ENCODE measurements at places on chromosomes 4 and X.

- no peaks in the 10 kb centered on the region for H3K4me1 ChIP-seq
- H3K36me3 ChIP-seq: peaks cover 8% of the 10 kb centered on the region
- no peak overlapping the region for H3K27ac ChIP-seq
- H3K27me3 ChIP-seq: no peaks in the 10 kb centered on the region
- no peak overlapping the region for H3K4me3 ChIP-seq
- DNase-seq: no peak
Observed at GRCh38 chrX:13754765-13755164, 20.2 kb downstream of the OFD1 start.

- H3K36me3 ChIP-seq: no peaks in the 10 kb centered on the region
- H3K27me3 ChIP-seq: no peaks in the 10 kb centered on the region
- no peaks in the 10 kb centered on the region for H3K4me1 ChIP-seq
- H3K4me3 ChIP-seq: no peak overlapping the region
- H3K27ac ChIP-seq: no peak overlapping the region
Observed at GRCh38 chr4:25486171-25486570, 109.1 kb downstream of the ANAPC4 start.

- no peaks in the 10 kb centered on the region for H3K4me1 ChIP-seq
- H3K36me3 ChIP-seq: no peaks in the 10 kb centered on the region
Observed at GRCh38 chr4:122562449-122562848, 58.4 kb downstream of the IL21 start.

DNA sequence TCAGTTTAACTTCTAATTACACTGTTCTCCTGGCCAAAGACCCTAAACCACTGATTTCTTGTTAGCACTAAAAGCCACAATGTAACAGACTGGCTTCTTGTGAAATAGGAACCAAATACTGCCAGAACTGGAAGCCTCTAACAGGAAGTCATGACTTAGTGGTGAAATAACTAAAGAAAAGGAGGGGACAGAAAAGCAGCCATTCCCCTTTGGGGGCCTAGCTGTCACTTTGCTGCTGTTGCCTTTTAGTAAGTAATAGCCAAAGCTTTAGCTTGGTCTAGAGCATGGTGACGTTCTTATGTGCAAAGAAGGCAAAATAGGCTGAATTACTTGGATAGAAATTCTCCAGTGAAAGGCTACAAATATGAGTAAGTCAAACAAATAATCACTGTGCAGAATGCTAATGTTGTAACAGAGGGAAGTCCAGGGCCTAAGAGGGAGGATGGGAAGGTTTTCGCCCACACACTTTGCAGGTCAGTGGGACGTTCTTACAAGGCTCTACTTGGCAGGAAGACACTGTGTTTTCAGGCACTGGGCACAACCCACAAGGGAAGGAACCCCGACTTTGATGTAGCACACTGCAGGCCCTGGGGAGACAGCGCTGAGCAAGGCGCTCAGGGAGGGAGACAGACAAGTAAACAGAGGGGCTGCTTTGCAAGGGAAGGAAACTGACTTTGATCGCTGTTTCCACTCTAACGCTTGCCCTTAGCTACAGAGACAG lies 16.7 kb downstream of the GAB3 start:
- H3K4me1 ChIP-seq: peaks cover 88% of the 10 kb centered on the region
- no peak overlapping the region for H3K4me3 ChIP-seq
- H3K27ac ChIP-seq: peak overlapping the region; percentile 82
- DNase-seq: no peak
- H3K36me3 ChIP-seq: no peaks in the 10 kb centered on the region
- H3K27me3 ChIP-seq: no peaks in the 10 kb centered on the region

- DNase-seq: no peak
- no peaks in the 10 kb centered on the region for H3K27me3 ChIP-seq
- no peaks in the 10 kb centered on the region for H3K4me1 ChIP-seq
- H3K4me3 ChIP-seq: no peak overlapping the region
- H3K27ac ChIP-seq: no peak overlapping the region
- H3K36me3 ChIP-seq: no peaks in the 10 kb centered on the region
Observed at GRCh38 chr4:79780129-79780528, 292.9 kb downstream of the ANTXR2 start.

DNA sequence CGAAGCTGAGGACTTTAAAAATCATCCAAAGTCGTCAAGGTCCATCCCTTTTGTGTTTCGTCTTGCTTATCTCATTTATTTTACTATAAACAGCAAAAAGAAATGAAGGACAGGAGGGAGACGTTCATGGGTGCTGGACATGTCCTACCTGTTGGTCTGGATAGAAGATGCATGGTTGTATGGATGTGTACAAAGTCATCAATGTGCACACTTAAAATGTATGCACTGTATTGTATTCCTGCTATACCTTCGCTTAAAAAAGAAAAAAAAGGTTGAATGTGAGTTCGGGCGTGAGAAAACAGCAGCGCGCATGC lies 313 bp upstream of the BLOC1S4 start:
- H3K4me1 ChIP-seq: no peaks in the 10 kb centered on the region
- H3K36me3 ChIP-seq: no peaks in the 10 kb centered on the region
- DNase-seq: no peak
- no peaks in the 10 kb centered on the region for H3K27me3 ChIP-seq

- no peak for DNase-seq
- peak overlapping the region; percentile 82 for H3K27ac ChIP-seq
- H3K27me3 ChIP-seq: no peaks in the 10 kb centered on the region
- H3K36me3 ChIP-seq: no peaks in the 10 kb centered on the region
Observed at GRCh38 chr4:71232056-71232430, 106.8 kb upstream of the SLC4A4 start.

DNA sequence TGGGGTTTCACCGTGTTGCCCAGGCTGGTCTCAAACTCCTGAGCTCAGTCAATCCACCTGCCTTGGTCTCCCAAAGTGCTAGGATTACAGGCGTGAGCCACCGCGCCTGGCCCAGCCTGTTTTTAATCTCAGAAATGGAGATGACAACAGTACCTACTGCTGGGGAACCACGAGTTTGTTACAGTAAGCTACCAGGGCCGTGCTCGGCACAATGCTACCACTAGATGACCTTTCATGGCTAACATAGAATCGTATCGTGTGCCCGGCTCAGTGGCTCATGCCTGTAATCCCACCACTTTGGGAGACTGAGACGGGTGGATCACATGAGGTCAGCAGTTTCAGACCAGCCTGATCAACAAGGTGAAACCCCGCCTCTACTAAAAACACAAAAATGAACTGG lies 90.8 kb upstream of the SLC34A2 start:
- no peak overlapping the region for H3K4me3 ChIP-seq
- no peak for DNase-seq
- no peak overlapping the region for H3K27ac ChIP-seq
- no peaks in the 10 kb centered on the region for H3K27me3 ChIP-seq

DNA sequence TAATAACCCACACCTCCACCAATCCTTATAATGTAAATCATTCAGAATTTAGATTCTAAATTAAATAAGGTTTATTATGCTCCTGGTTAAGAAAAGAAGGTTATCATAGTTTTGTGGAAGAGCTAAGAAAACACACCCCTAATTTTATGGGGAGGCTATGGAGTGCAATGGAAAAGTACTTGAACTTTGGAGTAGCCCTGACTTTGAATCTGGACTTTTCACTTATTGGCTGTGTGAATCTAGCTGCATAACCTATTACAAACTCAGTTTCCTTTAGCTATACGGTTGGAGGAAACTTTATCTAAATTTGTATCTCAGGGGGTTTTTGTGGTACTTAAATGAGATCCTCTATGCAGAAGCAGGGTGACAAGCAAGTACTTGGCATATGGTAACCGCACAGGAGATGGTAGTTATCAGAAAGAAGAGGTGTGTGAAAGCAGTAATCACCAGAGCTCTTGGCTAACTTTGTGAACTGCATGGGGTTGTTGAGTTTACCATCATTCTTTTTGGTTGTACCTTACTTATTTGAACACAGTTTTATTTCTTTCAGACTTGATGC lies 143.1 kb downstream of the SHROOM3 start:
- no peaks in the 10 kb centered on the region for H3K36me3 ChIP-seq
- no peak overlapping the region for H3K27ac ChIP-seq
- no peaks in the 10 kb centered on the region for H3K27me3 ChIP-seq
- no peak for DNase-seq

- no peaks in the 10 kb centered on the region for H3K27me3 ChIP-seq
- H3K36me3 ChIP-seq: no peaks in the 10 kb centered on the region
- H3K4me3 ChIP-seq: no peak overlapping the region
- H3K27ac ChIP-seq: no peak overlapping the region
Observed at GRCh38 chr4:154084864-154085263, 296.0 kb upstream of the SFRP2 start.

DNA sequence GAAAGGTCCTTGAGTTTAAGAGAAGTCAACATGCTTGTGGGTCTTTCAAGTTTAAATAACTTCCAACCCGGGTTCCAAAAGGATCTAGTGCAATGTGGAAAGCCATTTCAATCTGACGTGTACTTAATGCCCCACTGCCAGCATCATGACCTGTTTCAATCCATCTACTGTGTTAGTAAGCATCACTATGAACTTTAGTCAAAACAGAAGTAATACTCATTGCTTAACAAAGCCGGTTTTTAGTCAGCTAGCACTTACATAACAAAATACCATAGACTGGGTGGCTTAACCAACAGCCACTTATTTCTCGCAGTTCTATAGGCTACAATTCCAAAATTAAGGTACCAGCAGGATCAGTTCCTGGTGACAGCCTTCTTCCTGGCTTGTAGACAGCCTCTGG lies 677.5 kb downstream of the DMD start:
- DNase-seq: no peak
- H3K4me3 ChIP-seq: no peak overlapping the region
- H3K4me1 ChIP-seq: no peaks in the 10 kb centered on the region
- no peak overlapping the region for H3K27ac ChIP-seq
- H3K36me3 ChIP-seq: no peaks in the 10 kb centered on the region

DNA sequence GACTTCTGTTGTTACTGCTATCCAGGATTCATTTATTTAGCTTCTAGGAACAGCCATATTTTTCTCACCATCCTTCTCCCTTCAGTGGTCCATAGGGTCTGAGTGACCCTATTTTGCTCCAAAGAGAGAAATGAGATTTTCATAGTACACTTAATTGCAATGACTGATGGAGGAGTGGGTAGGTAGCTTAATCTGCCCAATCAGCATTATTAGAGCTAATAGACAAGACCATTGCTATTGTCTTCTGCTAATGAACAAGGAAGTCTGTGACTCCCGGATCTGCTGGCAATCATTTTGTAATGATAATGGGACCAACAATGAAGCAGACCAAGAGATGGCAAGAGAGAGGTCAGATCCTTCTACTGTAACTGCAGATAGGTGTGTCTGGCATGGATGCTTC lies 271.4 kb upstream of the SLC7A11 start:
- no peak for DNase-seq
- no peaks in the 10 kb centered on the region for H3K36me3 ChIP-seq
- H3K4me1 ChIP-seq: no peaks in the 10 kb centered on the region

DNA sequence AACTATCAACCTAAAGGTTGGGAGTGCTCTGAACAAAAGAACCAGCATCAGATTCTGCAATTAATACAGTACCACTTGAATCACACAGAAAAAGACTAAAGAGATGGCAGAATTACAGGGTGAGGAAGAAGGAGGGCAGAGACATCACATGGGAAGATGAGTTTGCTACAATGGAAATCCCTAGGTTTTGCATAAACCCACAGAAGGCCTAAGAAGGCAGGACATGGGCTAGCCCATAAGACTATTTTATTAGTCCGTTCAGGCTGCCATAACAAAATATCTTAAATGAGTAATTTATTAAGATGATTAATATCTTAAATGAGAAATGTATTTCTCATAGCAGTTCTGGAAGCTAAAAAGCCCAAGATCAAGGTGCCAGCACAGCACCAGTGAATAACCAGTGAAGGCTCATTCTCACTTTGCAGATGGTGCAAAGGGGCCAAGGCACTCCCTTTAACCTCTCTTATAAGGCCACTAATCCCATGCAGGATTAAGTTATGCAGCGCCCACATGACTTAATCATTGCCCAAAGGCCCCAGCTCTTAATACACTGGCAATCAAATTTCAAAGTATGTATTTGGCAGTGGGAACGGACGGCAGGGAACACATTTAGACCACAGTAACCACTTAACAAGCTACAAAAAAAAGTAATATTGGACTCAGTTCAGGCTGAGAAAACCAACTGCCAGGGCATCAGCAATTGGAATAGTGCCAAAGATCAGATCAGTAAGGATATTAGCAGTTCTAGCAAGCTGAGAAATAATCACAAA lies 47.6 kb upstream of the NEUROG2 start:
- H3K27ac ChIP-seq: no peak overlapping the region
- H3K27me3 ChIP-seq: no peaks in the 10 kb centered on the region
- no peak for DNase-seq
- H3K36me3 ChIP-seq: no peaks in the 10 kb centered on the region

DNA sequence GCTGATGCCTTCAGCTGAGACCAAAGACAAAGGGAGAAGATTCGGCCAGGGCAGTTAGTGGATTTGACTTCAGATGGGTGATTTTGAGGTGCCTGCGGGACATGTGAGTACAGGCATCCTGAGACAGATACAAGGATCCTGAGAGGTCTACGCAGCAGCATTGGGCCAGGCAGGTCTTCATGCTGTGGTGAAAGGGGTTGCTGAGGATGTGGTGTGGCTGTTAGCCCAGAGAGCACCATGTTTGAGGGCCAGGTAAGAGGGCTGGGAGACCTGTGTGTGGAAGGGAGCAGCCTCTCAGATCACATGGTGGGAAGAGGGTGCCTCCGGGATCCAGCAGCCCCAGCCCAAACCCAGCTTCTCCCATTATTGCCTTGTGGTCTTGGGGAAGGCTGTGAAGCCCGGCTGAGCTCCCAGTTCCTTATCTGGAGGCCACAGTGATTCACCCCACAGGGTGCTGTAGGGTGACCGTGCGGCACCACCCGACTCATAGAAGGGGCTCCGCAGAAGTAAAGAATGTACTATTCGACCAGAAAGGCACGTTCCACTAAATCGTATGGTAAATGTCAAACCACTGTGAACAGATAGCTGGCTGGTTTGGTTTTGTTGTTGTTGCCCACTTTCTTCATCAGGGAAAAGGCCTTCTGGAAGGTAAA lies 27.7 kb upstream of the TADA2B start:
- no peaks in the 10 kb centered on the region for H3K4me1 ChIP-seq
- H3K4me3 ChIP-seq: no peak overlapping the region
- H3K27me3 ChIP-seq: no peaks in the 10 kb centered on the region
- DNase-seq: no peak
- H3K36me3 ChIP-seq: peaks cover 63% of the 10 kb centered on the region
- no peak overlapping the region for H3K27ac ChIP-seq

DNA sequence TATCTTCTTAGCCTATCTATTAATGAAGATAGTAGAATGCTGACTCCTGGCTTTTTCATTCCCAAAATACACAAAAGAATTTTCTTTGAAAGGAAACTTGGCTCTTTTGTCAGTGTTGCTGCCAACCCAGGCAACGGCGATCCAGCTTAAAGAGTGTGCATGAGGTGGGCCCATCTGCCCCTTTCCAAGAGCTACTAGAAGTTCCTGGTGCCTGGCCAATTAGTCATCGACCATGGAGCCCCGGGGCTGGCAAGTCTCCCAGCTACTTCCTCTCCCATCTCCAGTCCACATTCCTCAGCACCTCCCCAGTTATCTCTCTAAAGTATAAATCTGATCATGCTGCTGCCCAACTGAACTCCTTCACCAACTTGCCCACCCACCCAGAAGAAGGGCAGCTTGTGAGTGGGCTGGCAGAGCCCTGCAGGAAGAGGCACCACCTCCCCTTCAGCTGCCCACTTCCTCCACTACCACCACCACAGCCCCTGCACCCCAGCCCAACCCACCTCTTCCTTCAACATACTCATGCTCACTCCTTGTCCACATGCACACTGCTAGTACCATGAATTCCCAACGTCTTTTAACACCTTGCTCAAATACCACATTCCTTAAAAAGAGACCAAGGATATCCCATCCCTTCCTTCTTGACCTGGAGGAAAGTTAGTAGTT lies 158.2 kb upstream of the MAP3K15 start:
- no peaks in the 10 kb centered on the region for H3K36me3 ChIP-seq
- no peak overlapping the region for H3K4me3 ChIP-seq
- no peaks in the 10 kb centered on the region for H3K27me3 ChIP-seq
- H3K4me1 ChIP-seq: peaks cover 10% of the 10 kb centered on the region
